Cortex of kidney (tissue), 1 donor: ENCODE measurements at places on chromosomes 5 and 9.

DNA sequence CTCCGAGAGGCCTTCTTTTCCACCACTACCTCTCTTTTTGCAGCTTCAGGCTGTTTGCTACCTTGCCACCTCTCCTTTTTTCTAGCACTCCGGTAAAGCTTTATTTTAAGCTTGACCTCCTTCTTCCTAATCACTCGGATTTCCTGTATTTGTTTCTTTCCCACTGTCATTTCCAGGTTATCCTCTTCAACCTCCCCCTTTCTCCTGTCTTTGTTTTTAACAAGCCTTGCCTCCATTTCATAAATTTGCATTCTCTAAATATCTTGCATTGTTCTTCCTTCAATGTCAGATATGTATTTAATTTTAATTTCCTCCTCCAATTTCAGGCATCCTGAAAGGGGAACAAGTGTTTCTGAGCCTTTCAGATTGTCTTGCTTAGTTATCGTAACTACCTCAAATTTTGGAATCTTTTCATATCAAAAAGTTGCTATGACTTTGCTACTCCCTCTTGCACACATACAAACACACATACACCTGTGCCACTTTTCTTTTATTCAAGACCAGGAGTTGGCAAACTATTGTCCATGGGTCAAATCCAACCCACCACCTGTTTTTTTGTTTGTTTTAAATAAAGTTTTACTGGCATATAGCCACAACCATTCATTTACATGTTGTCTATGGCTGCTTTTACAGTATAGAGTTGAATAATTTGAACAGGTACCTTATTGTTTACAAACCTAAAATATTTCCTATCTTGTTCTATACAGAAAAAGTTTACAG, 22.7 kb downstream of the DPYSL3 start:
- DNase-seq, result no peak

- DNase-seq, result no peak
Measured at GRCh38 chr5:128777052-128777451, 188.2 kb upstream of the SLC27A6 start.

DNA sequence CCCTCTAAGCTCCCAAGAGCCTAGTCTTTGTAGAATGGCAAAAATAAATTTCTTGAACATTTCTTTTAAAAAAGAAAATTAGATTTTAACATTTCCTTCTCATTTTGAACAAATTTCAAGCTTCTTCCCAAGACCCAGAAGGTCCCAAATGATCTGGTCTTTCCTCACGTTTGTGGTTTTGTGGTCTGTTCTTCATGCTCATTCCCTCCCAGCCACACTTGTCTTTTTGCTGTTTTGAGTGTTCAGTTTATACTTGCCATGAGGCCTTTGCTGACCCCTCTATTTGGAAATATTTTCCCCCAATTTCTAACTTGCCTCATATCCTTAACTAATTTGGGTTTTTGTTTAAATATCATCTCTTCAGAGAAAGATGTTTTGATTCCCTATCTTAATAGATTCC, 133.4 kb upstream of the PAPPA start:
- DNase-seq, result no peak

GRCh38 chr5:6545770-6546690, 86.8 kb downstream of the NSUN2 start:
- no peak for DNase-seq

DNA sequence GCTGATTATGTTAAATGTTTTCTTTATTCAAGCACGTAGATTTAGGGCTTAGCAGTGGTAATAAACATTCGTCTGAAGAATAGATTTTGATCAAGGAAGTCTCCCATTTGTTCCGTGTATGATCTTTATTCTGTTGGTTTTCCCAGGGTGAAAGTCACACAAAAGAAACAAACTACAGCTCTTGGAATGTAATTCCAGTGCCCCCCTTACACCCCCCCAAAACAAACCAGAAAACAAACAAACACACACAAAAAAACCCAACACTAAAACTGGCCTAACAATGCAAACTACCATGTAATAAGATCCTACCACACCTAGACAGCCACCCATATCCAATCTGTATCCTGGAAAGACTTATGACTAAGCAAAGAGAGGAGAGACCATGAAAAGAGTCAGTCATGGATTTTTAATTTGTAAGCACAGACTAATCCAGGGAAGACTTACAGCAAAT, 196.2 kb upstream of the ELL2 start:
- DNase-seq, result no peak
